ENCODE measurements at places on chromosomes 2 and 18.

DNA sequence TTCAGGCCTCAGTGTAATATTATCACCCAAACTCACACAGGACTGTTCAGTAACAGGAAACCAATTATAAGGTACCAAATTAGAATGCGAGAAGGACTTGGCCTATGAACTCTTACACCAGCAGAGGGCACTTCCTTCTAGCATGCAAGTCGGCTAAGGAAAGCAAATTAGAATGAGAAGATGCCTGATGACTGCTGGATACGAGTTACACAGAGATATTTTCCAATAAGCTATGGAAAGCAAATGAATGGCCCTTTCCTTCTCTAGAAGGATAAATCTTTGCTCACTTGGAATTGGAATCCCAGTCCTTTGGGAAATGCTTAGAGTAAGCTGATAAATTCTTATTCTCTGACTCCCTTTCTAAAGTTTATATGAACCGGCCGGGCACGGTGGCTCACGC, 109.8 kb downstream of the AP1S3 start:
- DNase-seq = no peak
- H3K36me3 ChIP-seq = no peaks in the 10 kb centered on the region
- H3K4me1 ChIP-seq = peaks cover 3% of the 10 kb centered on the region
- no peak overlapping the region for H3K27ac ChIP-seq
- peaks cover 20% of the 10 kb centered on the region for H3K27me3 ChIP-seq

GRCh38 chr2:176317623-176318065, 48.4 kb downstream of the MTX2 start:
- H3K27ac ChIP-seq = peak overlapping the region; percentile 62
- no peaks in the 10 kb centered on the region for H3K27me3 ChIP-seq
- peaks cover 13% of the 10 kb centered on the region for H3K4me1 ChIP-seq
- H3K4me3 ChIP-seq = no peak overlapping the region
- H3K36me3 ChIP-seq = peaks cover 7% of the 10 kb centered on the region

DNA sequence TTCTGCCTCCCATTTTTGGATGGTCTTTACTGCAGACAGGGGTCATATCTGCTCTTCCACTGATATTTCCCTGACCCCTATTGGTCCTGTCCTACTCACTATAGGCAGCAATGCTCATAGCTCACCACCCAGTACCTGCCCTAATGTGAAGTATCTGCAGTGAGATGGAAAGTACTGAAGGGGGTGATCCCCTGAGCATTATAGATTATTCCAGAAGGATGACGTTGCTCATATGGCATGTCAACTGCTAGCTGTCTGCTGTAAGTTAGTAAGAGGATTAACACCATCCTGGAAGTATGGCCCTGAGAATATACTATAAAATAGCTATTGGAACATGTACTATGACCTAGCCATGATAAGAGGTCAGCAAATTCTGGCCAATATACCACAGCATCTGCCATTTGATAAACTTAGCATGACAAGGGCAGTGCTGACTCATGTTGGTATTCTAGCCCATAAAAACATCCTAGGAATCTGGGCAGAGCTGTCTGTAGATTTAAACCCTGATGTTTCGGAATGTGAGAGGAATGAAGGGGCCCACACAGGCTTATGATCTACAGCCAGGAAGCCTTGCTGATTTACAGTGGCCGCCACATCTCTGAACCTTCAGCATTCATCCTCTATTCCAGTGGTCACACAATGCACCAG, 451.4 kb downstream of the TNS1 start:
- H3K27ac ChIP-seq = no peak overlapping the region
- peaks cover 5% of the 10 kb centered on the region for H3K4me1 ChIP-seq
- H3K4me3 ChIP-seq = no peak overlapping the region
- no peaks in the 10 kb centered on the region for H3K27me3 ChIP-seq
- DNase-seq = no peak

DNA sequence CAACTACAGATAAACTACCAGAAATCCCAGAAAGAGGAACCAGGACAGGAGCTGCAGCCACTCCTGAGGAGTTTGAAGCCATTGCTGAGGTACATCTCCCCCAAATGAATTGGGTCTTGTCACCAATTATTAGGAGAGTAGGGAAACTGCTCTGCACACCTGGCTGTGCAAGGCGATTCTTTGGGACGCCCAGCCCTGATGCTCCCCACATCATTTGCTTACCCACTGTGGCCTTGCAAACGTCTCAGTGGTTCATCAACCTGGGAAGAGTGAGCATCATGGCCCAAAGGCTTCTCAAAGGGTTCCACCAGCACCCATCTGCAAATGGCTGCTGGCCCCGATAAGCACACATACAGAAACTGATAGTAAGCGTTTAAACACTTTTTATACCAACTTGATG, 21.8 kb upstream of the DCDC2C start:
- H3K36me3 ChIP-seq = no peaks in the 10 kb centered on the region
- DNase-seq = no peak
- H3K27ac ChIP-seq = no peak overlapping the region
- no peaks in the 10 kb centered on the region for H3K4me1 ChIP-seq
- no peak overlapping the region for H3K4me3 ChIP-seq

Data from T-helper 17 cell (primary cell).